ENCODE measurements at places on chromosomes 11 and 22.

DNA sequence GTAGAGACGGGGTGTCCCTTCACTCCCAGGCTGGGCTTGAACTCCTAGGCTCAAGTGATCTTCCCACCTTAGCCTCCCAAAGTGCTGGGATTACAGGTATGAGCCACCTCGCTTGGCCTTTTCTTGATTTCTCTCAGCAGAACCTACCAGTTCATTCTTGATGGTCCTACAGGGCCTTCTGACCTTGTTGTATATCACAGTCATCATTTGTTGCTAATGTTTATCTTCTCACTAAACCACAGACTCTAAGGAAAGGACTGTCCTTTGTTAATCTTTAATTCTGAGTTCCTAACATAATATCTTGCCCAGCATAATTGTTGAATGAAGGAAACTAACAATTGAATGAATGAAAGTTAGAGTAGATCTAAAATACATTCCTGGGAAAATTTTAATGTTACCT, 22.0 kb upstream of the ZC3H12C start:
- DNase-seq = no peak

DNA sequence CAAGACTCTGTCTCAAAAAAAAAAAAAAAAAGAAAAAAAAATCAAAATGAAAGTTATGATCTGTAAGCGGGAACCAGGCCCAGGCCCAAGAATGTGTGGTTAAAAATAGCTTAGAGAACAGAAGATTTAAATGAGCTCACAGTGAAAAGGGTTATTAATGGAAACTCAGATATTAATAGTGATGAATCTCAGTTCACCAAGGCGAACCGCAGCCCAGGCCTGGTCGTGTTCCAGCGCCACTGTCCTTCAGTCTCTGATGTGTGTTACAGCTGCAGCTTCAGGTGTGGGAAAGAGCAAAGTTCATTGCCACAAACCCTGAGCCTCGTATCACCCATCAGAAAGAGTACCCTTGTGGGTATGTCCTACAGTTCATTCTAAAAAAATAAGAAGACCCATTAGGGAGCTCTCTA, 107.1 kb downstream of the GAB2 start:
- DNase-seq = no peak

GRCh38 chr11:69320326-69320725, 26.4 kb downstream of the MYEOV start:
- DNase-seq = no peak

GRCh38 chr22:27723158-27723557, 78.4 kb downstream of the MN1 start:
- DNase-seq = no peak

- DNase-seq = no peak
Observed at GRCh38 chr11:20095189-20095588, 65.1 kb downstream of the DBX1 start.

GRCh38 chr11:33410086-33410765, 153.0 kb downstream of the HIPK3 start:
- no peak for DNase-seq

DNA sequence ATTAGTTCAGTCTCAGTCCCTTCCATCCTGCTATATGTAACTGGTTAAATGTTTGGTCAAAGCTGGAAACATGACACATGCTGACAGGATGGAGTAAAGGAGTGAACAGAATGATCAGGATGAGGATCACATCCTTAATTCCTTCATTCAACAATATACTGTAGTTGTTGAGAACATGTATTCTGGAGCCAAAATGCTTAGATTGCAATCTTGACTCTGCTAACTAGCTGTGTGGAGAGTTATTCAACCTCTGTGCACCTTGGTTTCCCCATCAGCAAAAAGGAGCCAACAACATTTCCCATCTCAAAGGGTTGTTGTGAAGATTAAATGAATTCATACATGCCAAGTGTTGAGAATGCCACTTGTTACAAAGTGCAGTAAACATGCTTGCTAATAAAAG, 12.8 kb downstream of the ENTHD1 start:
- no peak for DNase-seq

DNA sequence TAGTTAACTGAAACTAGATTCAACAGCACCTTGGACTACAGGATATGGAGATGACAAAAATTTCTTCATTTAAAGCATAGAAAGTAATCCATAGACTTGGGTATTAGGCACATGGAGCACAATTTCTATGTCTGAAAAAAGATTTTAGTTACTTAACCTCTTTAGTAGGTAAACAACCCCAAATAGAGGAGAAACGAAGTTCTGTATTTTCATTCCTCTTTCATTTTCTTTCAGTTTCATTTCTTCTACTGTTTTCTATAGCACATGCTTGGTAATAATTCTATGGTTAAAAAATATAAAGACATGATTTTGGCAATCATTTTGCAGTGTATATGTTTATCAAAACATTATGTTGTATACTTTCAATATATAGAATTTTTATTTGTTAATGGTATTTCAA, 99.5 kb downstream of the CASP12 start:
- no peak for DNase-seq
